ENCODE measurements at places on chromosomes 6 and 20.

DNA sequence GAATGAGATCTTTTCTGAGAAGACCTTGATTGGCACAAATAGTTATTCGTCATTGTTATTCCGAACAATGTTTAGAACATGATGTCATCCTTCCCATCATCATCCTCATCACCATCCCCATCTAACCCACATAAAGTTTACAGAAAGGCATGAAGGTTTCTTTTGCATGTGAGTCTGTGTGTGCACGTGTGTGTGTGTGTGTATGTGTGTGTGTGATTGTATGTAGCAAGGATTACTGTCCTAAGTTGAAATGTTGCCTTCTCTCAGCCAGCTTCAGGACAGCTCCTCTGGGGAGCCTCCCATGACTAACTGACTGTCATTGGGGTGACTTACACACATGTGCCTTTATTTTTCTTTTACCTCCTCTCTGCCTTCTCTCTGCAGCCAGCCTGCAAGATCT is 113.5 kb downstream of the SLC22A3 start:
- no peak for DNase-seq

DNA sequence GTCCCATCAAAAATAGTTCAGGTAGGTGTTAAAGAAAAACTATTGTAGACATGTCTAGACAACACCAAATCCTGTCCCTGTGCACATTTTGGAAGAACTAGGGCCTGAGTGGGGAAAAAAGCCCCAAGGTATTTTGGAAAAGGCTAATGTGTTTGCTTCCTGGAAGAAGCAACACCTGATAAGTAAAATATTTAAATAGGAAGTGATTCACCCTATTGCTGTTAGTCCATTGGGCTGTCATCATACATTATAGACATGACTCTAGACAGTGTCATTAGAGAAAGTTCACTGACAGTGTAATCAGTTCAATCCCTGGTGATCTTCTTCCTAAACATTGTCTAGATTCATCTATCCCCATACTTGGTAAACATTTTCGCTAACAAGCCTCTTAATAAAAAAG is 465.3 kb downstream of the CBLN4 start:
- no peak for DNase-seq

GRCh38 chr6:34065466-34066217 is 80.2 kb downstream of the GRM4 start:
- no peak for DNase-seq

DNA sequence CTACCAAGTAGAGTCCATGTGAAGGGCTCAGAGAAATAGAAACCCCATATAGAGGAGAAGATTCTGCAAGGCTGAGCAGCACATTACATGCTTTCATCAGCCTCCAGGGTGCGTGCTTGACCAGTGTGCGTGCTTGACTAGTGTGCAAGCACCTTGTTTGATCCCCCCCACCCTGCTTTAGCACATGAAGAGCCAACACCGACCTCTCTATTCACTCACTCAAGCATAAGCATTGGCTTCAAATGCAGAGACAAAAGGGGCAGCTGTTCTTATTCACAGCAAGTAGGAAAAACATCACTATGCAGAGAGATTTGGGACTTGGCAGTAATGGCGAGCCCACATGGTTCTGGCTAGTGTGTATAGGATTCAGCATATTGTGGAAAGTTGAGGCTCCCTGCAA is 278.7 kb upstream of the RNF217 start:
- DNase-seq = no peak

DNA sequence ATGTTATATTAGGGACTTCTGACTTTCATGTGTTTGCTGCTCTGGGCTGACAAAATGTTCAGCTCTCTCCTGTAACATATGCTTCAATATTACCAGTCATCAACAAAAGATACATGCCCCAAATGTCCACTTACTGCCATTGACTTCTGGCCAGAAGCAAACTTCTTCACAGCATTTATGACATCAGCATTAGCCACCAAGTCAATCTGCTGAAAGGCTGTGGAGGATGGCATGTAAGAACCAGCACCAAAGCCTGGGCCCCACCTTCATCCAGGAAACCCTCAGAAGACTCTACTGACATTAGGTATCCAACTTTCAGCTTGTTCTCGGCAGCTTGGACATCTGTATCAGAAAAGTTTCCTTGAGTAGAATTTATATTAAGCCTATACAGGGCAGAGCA is 595.5 kb downstream of the COL12A1 start:
- DNase-seq = no peak

DNA sequence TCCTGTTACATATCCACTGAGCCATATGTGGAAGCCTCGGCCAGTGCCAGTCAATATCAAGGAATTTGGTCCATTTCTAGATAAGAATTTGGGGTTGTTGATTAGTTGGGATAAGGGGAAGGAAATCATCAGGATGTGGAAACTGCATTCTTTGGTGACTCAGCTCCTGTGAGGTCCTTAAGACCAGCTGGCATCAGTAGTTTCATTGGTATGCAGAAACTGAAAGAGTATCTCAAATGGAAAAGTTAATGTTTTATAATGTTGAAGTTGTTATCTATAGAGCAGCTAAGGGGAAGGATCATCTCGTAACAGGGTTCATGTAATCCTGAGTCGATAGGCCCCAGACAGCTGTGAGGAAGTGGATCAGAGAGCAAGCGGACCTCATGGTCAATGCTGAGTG is 87.9 kb upstream of the PRND start:
- DNase-seq = no peak

DNA sequence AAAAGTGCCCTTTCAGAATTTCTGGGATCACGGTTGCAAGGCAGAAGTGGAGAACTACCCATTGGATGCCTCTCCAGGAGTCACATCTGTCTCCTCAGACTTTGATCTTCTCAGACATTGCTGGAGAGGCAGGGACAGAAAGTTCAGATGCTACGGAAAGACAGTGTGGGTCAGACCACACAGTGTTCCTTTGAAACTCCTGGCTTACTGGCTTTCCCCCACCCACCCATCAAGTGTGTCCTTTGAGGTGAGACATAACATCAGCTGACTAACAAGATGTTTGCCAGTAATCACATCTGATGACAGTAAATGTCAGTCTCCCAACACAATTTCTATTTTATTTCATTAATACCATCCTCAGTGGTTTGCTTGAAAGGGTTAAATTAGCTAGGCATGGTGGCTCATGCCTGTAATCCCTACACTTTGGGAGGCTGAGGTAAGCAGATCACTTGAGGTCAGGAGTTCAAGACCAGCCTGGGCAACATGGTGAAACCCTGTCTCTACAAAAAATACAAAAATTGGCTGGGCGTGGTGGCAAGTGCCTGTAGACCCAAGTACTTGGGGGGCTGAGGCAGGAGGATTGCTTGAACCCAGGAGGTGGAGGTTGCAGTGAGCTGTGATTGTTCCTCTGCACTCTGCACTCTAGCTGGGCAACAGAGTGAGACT is 67.2 kb upstream of the SNX9 start:
- no peak for DNase-seq

GRCh38 chr20:37524859-37525708 is 2.6 kb downstream of the BLCAP start:
- DNase-seq = no peak

DNA sequence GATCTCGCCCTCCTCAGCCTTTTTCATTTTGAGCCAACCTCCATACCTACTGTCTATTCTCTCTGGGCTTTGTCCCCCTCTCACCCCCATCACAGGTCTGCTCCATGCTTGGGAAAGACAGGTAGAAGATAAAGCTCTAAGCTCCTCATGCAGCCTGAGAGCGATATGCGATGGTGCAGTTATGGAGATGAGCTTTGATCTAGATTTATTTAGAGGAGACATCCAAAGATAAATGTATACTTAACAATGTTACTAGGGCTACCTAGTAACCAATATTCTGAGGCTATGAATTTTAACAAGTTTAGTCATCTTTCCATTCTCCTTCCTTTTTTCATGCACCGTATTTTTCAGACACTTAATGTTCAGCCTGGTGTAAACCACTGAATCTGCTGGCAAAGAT is 95.3 kb downstream of the TRDN start:
- no peak for DNase-seq

- DNase-seq = no peak
These were observed 161.1 kb downstream of the SASH1 start for GRCh38 chr6:148503703-148504102.

DNA sequence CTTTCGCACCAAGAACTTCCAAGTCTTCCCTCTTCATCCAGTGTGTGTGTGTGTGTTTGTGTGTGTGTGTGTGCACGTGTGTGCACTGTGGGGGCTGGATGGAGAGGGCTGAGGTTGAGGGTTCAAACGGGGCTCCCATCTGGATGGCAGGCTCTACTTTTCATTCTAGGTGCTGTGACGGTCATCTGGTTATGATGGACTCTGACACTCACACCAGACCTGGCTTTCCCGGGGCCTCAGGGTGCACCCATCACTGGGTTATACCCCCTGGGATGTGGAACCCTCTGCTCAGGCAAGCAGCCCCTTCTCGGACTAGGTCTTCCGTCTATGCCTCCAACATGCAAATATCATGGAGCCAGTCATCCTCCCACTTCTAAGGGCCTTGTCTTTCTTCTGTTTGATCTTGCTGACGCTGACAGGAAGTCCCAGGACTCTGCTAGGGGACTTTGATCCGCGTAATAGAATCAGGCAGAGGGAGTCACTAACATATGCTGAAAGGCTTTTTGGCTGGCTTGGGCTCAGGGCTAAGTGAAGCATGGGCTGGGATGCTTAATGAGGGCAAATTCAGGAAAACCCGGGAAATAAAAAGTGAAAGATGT is 313.6 kb downstream of the CDC5L start:
- DNase-seq = no peak

DNA sequence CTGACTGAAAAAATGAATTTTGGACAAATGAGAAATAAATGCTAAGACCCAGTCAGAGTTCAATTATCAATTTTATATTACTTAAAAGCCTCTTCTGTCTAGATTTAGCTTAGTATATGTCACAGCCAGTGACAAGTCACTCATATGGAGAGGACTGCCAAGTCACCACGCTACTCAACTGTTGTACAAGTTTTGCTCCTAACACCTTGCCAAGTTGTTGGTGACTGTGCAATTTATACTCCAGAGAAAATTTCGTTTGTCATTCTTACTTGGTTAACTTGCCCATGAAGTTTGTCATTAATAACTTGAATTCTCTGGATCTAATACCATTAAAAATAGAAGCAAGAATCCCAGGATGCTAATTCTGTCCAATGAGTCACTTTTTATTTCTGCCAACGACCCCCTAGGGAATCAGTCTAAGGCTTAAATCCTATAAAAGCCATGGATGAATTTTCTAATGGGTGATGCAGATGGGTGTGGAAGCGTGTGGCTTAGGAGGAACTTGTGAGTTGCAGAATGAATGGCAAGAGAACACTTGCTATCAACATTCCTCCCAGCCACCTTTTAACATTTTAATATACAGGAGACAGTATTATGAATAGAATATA is 30.4 kb upstream of the FBXO30 start:
- no peak for DNase-seq

DNA sequence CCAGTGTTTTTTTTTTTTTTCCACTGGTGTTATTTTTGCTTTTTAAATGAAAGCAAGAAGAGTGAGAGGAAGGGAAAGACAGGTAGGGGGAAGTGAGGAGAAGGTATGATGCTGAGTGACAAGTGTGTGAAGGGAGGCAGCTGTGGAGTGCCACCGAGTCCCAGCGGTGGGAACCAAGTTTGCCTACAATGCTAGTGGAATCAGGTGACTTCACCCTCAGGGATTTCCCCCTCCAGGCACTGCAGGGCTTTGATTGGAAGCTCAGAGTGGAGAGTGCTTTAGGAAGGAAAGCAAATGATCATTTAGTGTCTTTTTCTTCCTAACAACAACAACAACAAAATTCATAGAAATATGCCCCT is 120.5 kb upstream of the ENPP5 start:
- DNase-seq = no peak

GRCh38 chr6:2245103-2245876 is at the start of gene GMDS:
GMDS (minus strand) TSS chr6:2245605.
- DNase-seq = no peak

GRCh38 chr6:19059102-19059501 is 672.0 kb downstream of the RNF144B start:
- DNase-seq = no peak

GRCh38 chr20:5996765-5997164 is 46.3 kb downstream of the MCM8 start:
- no peak for DNase-seq

DNA sequence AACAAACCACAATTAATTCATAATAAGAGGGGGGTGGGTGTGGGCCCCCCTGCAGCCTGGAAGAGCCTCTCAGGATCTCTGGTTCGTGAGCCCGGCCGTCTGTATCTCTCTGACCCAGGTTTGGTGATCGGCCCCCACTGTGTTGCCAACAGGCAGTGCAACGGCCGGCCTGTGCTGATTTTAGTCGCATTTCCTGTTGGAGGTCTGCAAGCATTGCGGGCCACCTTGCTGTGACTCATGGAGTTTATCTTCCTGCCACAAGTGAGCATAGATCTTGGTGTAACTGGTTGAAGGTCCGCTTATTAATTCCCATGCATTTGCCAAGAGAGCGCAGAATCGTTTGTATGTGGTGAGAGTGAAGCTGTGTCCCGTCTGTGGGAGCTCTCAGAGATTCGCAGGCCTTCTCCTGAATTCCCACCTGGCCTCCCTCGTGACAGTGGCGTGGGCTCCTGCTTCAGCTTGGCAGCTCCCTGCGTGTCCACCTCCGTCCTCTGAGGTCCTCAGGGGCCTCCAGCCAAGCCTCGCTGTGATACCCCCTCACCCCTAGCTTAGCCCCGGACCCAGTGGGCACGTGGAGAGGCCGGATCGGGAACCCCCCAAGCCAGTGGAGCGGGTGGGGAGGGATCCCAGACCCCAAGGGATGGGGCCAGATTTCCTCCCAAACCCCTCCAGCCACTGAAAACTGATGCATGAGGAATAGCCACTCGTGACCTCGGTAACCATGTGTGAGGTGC is 269.8 kb downstream of the CDH4 start:
- no peak for DNase-seq

DNA sequence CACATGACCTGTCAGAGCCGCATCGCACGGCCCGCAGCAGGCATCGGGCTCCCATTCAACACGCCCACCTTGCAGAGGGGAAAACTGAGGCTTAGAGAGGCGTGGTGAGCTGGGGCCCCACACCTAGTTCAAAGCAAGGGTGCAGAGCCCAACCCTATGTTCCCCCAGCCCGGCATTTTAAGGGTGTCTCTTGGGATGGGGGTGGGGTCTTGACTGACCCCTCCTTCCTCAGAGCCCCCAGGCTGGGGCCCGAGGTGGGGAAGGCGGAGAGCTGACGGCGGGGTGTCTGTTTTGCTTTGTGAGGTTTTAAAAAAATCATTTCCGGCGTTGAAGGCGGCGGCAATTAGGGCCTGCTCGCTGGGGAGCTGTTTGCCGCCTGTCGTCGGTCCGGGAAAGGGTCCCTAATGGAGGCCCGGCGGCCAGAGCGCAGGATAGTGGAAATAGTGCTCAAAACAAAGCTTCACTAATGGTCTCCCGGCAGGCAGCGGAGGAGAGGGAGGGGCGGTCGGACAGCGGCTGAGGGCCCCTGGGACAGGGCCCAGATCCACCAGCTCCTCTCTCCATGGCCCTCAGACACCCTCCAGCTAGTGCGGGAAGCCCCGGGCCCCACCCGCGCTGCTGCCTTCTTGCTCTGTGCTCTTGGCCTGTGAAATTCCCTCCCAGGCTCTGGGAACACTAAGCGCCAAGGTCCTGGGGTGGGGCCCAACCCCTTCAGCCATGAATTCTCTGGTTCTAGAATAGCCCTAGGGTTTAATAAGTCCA is 11.9 kb downstream of the VSTM2L start:
- no peak for DNase-seq

GRCh38 chr20:52405417-52405816 is 213.8 kb upstream of the ZFP64 start:
- DNase-seq = no peak

- DNase-seq = no peak
These were observed 173.8 kb downstream of the PTPRK start for GRCh38 chr6:128346569-128346968.
